ENCODE measurements at places on chromosomes 3 and 15. TPM values are rescaled to one million over a fixed set of nuclear protein-coding genes. Genes with fewer than 3 reads are reported as not detected.

DNA sequence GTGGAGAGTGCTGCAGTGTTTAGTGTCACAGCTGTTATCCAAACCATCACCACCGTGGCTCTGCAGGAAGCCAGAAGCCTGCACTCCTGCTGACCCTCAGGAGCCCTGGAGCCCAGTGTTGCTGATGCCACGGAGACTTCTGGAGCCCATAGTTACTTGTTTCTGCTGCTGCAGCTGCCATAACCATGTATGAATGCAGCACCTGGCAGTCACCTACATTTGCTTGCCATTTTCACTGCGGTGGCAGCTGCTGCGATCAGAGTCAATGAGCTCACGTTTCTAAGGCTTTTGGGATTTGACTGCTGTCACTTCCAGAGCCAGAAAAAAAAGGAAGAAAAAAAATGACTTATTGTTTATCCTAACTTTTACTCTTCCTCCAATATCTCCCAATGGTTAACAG lies 299.2 kb upstream of the THRB start:
- no peak for DNase-seq

- DNase-seq = no peak
Observed at GRCh38 chr3:150414959-150415358, 6.9 kb downstream of the TSC22D2 start.

DNA sequence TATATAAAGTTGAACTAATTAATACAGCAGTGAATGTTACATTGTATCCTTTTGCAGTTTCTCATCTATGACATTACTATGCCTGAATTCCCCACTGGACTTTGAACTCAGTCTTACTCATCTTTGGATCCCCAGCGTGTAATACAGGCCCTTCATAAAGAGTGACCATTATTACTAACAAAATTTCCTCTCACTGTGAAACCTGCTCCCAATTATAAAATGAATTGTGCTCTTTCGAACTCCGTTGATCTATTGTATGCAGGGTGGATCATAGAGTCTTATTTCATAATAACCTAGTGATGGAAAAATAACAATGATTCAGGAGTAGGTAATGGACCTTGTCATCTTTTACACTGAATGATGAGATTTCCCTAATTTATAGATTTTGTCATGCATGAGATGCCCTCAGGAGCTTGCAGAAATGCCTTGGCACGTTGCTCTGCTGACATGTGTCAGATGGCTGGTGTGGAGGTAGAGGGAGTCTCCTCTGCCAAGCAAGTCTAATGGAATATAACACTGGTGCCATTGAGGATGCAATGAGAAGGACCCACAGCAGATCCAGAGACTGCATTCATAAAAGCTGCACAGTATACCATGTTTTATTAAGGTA lies 25.5 kb downstream of the B3GNT5 start:
- no peak for DNase-seq

DNA sequence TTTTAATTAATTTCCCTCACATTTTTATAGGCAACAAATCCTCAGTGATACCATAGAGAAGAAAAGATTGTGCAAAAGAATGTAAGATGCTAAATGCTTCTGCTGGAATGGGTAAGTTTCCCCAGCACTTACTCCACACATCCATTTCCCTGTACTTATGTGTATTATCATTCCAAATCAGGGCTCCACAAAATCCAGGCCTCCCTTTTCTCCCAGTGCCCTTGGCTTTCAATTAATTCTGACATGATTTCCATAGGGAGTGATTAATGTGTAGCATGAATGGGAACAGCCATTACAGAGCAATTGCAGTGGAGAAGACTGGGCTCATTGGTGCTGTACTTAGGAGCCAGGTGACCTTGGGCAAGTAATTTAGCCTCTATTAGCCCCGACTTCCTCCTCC lies 41.3 kb upstream of the UBE2E1 start:
- no peak for DNase-seq

TNNC1 gene
- 117 TPM for total RNA-seq

SPATA12 gene
- not detected for total RNA-seq

SMCO1 gene
- total RNA-seq = not detected

DNA sequence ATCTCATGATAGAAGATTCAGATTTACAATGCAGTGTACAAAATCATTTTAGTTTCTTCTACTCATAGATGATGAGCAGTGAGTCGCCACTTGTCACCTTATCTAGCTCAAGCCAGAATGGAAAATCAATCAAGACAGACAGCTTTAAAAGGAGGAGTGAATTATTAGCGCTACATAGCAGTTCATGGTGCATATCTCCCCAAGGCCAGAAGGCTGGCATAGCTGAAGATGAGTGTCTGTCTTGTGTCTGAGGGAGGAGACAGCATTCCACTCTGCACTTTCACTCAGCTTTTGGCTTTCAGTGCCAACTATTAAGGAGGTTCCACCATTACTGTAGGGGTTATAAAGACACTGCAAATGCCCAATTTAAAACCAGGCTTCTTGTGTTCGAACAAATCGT lies 804.1 kb upstream of the LMCD1 start:
- DNase-seq = no peak

HDC gene
- not detected for total RNA-seq

DNA sequence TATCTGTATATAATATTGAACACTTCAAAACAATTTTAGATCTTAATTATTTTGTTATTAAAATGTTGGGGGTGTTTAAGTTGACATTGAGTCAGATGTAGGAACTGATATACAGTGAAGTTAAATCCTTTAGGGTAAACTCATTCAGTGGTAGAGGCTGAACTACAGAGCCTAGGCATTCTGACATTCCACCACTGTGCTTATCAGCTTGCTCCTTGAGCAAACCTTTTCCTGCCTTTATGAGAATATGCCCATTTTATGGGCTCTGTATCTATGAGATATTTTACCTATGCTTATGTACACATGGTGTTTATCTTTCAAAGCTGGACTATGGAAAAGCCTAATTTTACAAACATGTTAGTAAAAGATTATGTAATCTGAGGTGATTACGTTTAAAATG lies 407.5 kb downstream of the ZBTB20 start:
- DNase-seq = no peak

DNA sequence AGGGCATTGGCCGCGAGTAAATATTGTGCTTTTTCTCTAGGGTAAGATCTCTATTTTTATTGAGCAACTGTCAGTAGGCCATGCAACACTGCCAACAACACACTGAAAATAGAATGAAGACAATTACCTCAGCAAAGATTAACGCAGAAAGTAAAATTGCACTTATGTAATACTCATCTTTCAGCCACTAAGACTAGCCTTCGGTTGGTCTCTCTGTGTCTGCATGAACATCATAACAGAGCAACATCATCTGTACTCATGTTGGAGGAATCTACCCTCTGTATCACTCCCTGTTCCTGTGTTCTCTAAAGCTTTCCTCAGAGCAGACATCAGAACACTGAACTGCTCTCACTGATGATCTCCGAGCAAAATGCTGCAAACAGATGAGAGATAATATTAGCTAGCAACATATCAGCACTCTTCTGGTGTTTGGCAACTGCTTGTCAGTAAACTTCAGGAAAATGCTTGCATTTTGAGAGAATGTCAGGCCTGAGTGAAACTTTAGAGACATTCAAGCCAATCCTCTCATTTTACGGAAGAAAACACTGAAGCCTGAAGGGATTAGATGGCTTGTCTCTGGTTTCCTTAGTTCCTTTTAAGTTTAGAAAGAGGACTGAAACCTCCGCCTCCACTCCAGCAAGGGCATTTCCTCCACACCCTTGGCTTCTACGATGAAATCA lies 8.4 kb upstream of the LRRC3B start:
- no peak for DNase-seq

- no peak for DNase-seq
Observed at GRCh38 chr15:74809956-74810355, 2.7 kb upstream of the LMAN1L start.

SPRED1 gene
- total RNA-seq = 8.2 TPM

DNA sequence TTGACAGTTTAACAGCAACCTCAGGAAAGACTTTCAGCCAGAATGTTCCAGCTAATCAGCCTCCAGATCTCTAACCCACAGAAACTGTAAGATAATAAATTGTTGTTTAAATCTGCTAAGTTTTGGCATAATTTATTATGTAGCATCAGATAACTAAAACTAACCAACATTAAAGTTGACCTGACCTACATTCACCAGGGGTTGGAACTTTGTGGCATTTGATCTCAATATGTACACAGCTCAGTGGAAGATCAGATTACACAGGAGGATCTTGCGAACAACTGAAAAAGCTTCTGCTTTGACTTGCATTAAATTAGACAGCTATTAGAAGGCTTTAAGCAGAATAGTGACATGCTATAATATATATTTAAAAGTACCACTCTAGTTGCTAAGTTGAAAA lies 91.4 kb upstream of the POU1F1 start:
- DNase-seq = no peak

DNA sequence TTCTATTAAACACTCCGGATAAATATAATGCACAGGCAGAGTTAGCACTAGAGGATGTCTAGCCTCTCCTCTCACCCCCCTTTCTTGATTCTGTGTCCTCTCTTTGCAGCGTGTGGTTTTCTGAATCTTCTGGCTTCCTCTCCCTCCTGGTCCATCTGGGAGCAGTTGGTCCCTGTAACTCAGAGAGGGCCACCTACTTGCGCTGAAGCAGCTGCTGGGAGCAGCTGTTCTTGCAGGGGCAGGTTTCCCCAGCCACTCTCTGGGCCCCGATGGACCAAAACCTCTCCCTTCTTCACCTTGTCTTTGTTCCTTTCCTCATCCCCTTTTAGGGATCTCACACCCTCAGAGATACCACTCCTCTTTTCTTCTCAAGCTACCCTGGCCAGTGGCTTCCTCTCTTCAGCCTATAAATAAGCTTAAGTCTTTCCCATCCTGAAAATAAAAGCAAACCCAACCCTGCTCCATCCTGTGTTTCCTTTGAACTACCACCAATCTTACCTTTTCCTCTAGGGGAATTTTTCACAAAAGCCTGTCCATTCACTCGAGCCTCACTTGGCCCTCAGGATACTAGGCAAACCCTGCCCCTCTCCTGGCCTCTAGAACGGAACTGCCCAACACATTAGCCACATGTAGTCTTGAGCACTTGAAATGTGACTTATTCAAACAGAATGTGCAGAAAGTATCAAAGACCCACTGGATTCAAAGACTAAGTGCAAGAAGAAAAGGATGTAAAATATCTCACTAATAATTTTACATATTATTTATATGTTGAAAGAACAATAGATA lies 59.7 kb downstream of the STARD5 start:
- DNase-seq = no peak

KLHL6 gene
- total RNA-seq = not detected

CCR8 gene
- total RNA-seq = not detected

NISCH gene
- total RNA-seq = 28.9 TPM
